ENCODE measurements at places on chromosomes 7 and 10.

DNA sequence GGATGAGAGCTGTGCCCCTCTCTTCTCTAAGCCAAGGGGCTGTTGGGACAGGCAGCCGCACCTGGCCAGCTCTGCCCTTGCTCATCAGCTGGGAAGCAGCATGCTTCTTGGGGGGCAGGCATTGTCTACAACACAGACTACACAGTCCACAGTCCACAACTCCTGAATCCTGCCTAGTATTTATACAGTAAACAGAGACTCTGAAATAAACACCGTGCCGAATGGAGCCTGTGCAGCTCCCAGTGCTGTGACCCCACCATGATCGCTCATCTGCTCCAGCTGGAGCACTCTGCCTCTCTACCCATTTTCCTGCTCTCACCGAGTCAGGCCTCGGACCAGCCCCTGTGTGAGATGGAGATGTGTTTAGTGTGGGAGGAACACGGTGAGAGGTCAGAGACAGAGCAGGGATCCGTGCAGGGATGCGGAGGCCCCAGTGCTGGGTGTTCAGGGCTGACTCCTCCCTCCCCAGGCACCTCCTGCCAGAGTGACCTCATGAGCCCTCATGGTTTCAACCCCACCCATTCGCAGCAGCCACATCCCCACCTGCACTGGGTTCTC, 608.0 kb downstream of the DNAJB6 start:
- no peak for DNase-seq

- no peak for DNase-seq
These were observed at the start of gene ZNF804B for GRCh38 chr7:88759230-88760135. TSS of gene ZNF804B (plus strand) at chr7:88759700. CDS start at chr7:88759977, 277 bp downstream.

DNA sequence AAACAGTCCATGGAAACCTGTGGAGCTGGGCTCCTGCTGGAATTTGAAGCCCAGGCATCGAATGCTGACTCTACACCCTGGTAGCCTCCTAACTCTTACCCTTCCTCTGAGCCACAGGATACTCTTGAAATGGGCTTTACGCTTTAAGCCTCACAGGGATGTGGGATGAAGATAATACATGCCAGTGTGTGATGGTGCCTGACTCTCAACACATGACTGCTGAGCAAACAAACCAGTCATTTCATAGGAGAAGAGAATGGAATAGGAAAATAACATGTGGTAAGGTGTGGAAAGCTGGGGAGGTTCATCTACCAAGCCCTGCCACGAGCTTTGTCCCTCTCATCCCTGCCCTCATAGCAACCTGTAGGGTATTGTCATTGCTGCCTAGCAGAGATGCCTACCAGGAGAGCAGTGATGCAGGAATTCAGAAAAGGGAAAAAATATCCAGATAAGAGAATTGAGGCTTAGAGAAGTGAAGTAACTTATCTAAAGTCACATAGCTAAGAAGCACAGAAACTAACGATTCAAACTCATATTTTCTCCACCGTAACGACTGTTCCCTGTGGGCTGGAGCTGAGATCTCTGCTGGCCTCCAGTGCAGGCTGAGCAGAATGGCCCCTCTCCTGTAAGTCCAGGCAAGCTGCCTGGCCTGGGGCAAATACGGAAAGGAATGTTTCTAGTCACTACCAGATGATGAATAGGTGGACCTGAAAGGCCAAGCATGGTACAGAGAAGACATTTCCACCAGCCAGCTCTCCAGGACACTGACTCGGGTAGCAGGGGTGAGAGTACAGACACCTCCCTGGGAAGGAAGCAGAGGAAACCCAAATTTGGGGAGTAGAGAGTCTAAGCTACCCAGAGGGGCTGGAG, 90.2 kb upstream of the DUSP5 start:
- no peak for DNase-seq

GRCh38 chr7:116950889-116951351, 2.4 kb upstream of the ST7 start:
- DNase-seq = no peak

DNA sequence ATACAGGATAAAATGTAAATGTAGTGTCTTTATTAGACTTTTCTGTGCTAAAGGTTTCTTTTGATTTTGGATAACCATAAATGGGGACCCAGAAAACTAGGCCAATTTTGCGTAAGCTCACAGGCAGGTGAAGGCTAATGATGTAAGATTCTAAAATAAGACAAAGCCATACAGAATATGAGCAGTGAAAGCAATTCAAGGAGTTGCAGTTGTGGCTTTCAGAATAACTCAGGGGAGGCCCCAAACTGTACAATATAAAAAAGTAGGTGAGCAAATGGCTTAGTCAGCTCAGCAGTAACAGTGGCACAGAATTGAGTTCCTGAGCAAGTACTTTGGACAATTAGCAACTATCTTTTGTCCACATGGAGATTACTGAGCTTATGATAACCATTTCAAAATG, 81.7 kb upstream of the NRP1 start:
- no peak for DNase-seq

- no peak for DNase-seq
These were observed 22.7 kb upstream of the CBLL1 start for GRCh38 chr7:107721286-107721685.

DNA sequence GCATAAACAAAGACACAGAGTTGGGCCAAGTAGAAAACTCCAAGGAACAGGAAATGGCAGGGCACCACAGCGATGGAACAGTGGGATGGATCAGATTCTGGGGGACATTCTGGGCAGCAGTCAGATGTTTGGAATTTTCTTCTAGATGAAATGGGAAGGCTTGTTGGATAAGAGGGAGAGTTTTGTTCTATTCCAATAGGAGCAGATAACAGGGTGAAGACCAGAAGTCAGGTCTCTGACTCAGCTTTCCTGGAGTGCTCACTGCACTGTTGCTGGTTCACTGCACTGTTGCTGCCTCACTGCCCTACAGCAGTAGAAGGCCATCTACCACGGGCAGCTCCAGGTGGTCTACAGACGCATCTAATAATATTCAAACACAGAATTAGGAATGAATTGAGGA, 135.6 kb downstream of the ATE1 start:
- no peak for DNase-seq

GRCh38 chr10:132326925-132327324, 5.1 kb upstream of the LRRC27 start:
- DNase-seq = no peak

DNA sequence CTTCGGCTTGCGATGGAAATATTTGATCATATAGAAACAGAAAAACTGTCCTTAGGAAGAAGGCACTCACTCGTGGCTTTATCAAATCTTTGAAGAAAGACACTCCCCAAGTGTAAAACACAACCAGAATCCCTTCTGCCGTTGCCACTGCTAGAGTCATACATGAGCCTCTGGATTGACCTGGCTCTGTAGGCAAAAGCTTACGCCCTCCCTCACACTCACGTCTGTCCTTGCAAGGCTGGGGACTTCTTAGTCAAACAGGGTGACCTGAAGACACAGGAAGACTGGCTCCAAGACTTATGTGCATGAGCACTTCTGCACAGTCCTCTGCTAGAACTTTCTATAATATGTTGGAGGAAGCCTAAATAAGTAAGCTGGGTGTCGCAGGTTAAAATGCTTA, 135.4 kb upstream of the MDFIC start:
- no peak for DNase-seq

DNA sequence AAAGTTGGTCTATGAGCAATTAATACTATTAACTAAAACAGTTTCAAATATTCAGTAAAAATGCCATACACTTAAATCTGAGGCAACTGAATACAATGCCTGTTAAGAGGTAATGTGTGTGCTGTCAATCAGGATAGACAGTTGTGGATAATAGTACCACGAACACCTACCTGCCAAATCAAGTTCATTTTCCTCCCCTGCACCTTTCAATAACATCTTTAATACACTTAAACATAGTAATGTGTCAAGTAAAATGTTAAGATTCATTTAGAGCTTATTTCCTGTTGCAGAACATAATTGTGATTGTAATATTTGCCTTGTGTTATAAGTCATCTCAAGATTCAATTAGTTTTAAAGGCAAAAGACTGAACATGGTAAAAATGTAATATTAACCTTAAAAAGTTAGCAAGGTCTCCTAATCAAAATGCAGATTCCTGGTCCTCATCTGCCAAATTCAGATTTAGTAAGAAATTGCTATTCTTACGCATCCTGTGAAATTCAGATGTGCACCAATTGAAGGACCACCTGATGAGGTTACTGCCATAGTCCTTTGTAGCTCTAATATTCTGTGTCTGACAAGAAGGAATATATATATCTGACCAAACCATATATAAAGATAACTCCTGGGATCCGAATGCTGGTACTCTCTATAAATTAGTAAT, 37.1 kb downstream of the COL1A2 start:
- no peak for DNase-seq

GRCh38 chr10:123997486-123998196, 95.8 kb downstream of the CHST15 start:
- no peak for DNase-seq

- peak; percentile 32 for DNase-seq
These were observed 5.7 kb upstream of the WDR86 start for GRCh38 chr7:151415375-151416105.

DNA sequence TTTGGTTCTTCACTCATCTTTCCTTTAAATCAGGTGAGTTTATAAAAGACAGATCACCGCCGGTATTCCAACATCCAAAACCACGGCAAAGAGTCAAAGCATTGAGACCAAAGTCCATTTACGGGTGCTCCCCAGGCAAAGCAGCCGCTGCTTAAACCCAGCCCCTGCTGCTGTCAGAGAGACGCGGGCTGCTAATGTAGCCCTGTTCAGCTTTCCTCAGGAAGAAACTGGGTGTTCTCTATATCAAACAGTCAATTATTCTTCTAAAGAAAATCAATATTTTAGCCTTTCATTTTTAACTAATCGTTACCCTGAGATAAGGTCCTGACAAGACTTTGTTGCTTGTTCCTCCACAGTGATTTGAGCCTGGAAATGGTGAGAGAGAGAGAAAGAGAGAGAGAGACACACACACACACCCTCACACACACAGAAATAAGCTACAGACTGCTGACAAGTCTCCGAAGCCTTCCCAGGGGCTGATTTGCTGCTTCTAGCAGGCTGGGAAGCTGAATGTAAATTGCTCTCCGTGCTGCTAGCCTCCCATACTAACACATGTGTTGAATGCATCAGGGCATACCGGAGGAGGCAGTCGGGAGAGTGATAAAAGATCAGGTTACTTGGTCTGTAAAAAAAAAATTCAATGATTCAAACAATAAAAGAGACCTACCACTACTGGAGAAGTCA, 183.0 kb upstream of the ANK3 start:
- DNase-seq = peak; percentile 83

DNA sequence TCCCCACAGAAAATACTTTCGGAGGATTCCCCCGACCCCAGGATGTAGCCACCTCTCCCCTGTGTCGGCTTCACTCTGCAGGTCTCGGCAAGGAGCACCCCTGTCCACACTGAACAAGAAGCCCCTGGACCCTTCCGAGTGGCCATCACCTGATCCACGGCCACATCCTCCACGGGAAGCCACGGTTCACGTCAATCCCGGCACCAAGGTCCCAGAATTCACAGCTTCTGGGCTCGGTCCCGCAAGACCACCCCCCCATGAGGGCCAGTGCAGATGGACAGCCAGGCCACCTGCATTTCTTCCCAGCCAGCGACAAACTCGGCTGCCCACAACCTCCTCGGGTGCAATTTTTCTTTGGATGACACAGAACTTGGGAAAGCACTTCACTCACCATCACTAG, 199.6 kb downstream of the PTPRN2 start:
- no peak for DNase-seq

GRCh38 chr7:73427902-73428787, 5.4 kb upstream of the FZD9 start:
- DNase-seq = peak; percentile 20

DNA sequence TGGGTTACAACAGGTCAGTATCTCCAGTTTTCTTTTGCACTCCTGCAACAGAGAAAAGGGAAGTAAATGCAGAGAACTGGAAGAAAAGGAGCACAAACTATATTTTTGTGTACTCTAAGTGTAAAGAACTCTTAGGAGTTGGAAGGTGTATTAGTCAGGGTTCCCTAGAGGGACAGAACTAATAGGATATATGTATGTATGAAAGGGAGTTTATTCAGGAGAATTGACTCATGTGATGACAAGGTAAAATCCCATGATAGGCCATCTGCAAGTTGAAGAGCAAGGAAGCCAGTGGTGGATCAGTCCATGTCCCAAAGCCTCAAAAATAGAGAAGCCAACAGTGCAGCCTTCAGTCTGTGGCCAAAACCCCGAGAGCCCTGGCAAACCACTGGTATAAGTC, 22.6 kb upstream of the RAB18 start:
- DNase-seq = no peak

GRCh38 chr7:1567049-1567771, 2.6 kb downstream of the PSMG3 start:
- peak; percentile 51 for DNase-seq

GRCh38 chr7:83072576-83073517, 89.8 kb downstream of the PCLO start:
- peak; percentile 11 for DNase-seq

DNA sequence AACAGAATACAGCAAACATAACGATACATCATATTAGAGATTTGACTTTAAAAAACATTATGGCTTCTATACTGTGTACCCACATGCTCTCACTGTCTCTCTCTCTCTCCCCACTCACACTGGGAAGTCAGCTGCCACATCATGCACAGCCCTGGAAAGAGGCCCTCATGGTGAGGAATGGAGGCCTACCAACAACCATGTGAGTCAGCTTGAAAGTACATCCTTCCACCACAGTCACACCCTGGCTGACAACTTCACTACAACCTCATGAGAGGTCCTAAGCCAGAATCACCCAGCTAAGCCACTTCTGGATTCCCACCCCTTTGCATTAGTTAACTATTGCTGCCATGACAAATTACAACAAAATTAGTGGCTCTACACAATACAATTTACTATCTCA, 23.3 kb upstream of the GPR22 start:
- no peak for DNase-seq

GRCh38 chr10:23197416-23197861, 5.3 kb downstream of the PTF1A start:
- DNase-seq = no peak

- DNase-seq = no peak
These were observed 130.8 kb upstream of the HPS1 start for GRCh38 chr10:98577578-98577977.

GRCh38 chr7:112150823-112151641, 55.2 kb downstream of the DOCK4 start:
- DNase-seq = no peak

DNA sequence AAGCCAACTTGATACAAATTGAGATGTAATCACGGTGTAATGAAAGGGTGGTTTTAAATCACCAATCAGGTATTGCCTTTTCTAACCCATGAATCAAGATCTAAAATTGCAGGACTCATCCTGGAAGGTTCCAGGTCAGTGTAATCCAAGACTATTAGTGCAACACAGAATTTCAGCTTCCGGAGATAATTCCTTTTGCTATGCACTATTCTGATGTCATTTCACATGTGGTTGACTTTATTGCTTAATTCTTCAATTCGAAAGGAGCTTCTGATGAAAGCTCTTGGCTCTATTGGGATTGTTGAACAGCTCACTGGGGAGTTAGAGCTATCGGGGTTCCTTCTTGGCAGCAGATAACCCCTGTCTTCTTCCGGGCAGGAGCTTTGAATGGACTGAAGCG, 147.4 kb upstream of the INSYN2A start:
- DNase-seq = no peak

All from NCI-H2171 treated with DMSO at 0.1 percent for 48 hours (cell line).